ENCODE measurements at places on chromosomes 4 and X.

- DNase-seq, result peak; percentile 19
Measured at GRCh38 chr4:112411781-112412550, 104.0 kb downstream of the NEUROG2 start.

- no peak for DNase-seq
Measured at GRCh38 chr4:164221631-164222030, 532.3 kb upstream of the SMIM31 start.

DNA sequence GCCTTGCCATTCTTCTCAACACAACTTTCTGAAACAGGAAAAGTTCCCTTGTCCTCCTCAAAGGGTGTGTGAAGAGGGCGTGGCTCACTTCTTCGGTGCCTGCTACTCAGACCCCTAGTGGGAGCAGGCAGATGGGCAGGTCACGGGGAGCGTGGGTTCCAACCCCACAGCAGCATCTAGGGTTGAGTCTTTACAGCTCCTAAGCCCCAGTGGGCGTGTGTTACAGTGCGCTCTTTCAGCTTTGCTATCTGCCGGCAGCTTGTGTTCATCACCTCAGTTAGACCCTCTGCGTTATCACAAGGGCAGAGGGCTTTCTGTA lies 57.5 kb upstream of the KLF3 start:
- no peak for DNase-seq

- DNase-seq, result no peak
Measured at GRCh38 chr4:53478671-53479456, 101.4 kb downstream of the FIP1L1 start.

DNA sequence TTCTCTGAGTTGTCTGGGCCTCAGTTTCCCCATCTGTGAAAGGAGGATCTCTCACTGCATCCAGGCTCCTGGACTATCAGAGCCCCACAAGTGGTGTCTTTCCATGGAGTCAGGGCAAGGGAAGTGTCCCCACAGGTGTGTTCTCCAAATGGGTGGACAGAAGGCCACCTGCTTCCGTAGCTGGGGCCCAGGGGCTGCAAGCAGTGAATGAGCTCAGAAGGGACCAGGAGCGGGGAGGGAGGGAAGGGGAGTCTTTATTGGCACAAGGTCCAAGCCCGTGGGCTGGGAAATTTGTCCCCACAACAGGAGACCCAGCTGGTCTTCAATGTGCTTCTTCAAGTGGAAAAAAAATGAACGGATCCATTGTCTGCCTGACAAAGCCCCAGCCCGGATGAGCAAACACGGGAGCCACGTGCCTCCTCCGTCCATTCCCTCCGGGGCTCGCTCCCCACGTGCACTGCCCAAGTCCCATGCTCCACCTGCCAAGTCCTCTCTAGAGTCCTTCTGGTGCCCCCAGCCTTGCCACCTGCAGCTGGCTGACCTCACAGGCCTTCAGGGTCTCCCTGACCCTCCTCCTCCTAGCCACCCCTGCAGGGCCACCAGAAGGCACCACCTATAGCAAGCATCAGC lies 72.0 kb downstream of the JAKMIP1 start:
- no peak for DNase-seq

- no peak for DNase-seq
Measured at GRCh38 chr4:87939978-87940690, 35.4 kb upstream of the SPP1 start.

DNA sequence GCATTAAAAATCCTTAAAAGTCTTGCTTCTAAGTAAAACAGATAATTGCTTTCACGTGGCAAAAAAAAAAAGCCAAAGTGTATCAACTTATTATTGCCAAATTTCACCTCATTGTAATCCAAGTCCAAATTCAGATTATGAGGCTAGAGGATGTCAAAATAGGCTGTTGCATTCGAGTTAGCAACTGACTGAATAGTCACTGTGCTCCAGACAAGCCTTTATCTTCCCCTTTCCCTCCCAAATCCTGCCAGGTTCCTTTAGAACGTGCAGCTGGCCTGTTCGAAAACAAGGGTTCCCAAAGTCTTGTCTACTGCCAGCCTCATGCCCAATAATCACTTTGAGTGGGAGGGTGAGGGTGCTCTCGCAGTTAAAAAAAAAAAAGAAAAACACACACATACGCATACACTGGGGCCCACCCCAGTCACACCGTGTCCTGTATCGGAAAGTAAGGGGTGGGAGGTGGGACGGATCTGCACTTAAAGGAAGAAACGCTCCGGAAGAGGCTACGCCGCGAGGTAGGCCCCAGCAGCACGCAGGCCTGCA lies 603 bp downstream of the MAD2L1 start:
- DNase-seq, result no peak

DNA sequence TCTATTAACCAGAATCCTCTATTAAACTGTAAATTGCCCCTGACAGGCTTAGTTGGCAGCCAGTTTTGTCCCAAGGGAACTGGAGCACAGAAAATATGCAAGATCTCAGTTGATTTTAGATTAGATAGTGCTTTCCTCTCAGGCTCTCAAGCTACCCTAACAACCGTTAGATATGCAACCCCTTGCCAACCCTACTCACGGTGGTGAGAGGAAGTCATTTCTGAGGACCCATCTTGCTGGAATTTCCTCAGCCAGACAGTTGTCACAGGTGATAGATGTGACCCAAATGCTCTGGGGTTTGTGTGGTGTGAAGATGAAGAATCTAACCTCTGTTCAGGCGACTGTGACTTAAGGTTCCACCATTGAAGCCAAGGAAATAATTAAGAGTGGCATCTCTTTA lies 447.1 kb downstream of the MID1IP1 start:
- no peak for DNase-seq

DNA sequence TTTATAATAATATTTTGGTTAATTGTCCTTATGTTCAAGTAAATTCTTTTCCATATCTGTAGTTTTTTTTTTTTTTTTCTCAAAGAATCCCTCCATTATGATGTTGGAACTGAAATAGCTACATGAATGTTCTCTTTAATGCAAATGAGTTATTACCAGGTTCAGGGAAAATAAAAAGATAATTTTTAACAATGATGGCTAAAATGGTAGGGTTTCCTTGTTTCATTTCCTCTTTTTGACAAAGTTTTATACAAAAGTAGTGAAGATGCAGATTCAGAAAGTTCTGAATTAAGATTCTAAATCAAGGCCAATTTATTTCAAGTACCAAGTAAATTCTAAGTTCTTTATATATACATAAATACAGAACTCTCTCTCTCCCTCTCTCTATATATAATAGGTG lies 779.0 kb upstream of the INTU start:
- no peak for DNase-seq

DNA sequence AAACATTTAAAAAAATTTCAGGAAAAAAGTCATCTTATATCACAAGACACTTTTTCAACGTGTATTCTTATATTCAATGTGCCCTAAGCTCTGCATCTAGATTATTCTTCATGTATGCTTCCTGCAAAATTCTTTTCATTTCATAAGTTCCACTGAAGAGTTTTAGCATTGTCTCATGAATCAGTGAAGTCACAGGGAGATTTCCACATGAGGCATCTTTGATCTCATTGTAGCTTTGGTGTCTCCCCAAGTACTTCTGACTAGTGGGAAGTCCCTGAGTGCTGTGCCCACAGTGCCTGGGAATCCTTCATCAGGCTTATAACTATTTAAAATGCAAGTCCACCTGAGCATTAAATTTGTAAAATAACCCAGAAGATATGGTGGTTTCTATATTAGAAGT lies 123.8 kb downstream of the MAD2L1 start:
- DNase-seq, result no peak

- no peak for DNase-seq
Measured at GRCh38 chr4:137576446-137576845, 44.2 kb upstream of the PCDH18 start.

GRCh38 chrX:29348288-29348687 lies 761.0 kb downstream of the IL1RAPL1 start:
- no peak for DNase-seq

DNA sequence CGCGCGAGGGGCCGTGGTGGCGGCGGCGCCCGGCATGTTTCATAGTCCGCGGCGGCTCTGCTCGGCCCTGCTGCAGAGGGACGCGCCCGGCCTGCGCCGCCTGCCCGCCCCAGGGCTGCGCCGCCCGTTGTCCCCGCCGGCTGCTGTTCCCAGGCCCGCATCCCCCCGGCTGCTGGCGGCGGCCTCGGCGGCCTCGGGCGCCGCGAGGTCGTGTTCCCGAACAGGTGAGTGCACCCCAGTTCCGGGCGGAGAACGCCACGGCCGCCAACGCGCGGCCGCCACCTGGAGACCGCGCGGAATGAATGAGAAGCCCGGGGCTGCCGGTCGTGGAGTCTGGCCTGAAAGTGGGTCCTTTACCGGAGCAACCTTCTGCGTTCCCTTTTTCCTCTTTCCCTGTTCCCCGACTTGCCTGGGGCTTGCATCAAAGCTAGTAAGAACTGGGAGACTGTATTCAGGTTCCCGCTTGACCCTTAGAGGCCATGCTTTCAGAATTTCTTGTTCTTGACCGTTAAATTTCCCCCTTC lies 429 bp downstream of the NOCT start:
- no peak for DNase-seq

GRCh38 chr4:37160653-37161052 lies 83.9 kb upstream of the NWD2 start:
- no peak for DNase-seq

DNA sequence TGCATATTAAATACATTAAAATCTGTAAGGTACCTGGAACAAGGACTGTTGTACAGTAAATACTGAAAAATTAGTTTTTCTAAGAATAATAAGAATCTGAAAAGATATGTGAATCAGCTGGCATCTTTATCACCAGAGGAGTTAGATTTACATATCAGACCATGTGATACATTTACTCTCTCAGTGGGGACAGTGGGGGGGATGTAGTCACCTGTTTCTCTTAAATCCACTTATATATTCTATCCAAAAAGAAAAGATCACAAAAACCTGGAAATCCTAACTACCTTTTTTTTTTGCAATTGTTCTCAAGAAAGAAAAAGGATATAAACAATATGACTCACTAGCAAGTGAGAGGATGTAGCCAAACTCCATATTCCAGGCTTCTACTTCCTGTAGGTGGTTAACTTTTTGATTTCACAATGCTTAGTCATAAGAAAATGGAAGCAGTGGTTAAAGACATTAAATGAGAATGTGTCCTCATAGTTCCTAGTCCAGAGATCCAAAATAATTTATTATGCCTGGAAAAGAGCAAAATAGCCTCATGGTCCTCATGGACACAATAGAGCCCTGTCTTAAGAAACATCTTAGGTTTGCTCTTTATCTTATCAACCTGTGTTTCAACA lies 22.5 kb upstream of the MYOZ2 start:
- DNase-seq, result no peak

- DNase-seq, result peak; percentile 13
Measured at GRCh38 chrX:6095469-6095868, 133.2 kb downstream of the NLGN4X start.

DNA sequence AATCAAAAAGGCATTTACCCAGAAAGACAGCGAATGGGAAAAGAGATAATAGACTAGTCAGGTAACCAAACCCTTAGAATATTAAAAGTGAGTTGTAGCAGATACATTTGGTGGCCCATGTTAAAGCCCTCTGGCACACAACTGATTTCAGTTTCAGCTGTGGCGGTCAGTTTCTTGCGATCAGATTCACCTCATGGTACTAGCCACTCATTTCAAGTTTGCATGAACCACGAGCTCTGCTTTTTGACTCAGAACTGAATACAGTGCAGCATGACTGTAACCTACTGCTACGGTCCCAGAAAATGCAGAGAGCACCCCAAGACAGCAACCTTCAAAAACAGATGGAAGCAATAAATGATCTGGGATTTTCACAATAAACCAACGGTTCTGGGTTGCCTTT lies 919.1 kb upstream of the PCDH10 start:
- no peak for DNase-seq

DNA sequence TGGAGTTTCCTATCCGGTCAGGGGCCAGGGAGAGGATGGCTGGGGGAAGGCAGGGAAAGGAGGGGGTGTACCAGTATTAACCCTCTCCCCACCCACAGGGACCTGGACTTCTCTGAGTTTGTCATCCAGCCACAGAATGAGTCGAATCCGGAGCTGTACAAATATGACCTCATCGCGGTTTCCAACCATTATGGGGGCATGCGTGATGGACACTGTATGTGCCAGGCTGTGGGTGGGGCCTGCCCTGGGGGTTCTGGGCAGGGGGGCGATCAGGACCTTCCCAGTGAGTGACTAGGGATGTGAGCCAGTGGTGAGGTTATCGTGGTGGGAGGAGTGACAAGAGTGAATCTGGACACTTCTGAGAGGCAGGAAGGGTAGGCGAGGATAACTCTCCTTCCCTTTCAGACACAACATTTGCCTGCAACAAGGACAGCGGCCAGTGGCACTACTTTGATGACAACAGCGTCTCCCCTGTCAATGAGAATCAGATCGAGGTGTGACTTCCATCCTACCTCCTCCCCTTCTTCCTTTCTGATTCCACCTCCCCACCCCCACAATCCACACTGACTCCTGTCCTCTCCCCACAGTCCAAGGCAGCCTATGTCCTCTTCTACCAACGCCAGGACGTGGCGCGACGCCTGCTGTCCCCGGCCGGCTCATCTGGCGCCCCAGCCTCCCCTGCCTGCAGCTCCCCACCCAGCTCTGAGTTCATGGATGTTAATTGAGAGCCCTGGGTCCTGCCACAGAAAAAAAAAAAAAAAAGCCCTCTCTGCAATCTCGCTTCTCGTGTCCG lies 14.6 kb downstream of the USP11 start:
- no peak for DNase-seq

DNA sequence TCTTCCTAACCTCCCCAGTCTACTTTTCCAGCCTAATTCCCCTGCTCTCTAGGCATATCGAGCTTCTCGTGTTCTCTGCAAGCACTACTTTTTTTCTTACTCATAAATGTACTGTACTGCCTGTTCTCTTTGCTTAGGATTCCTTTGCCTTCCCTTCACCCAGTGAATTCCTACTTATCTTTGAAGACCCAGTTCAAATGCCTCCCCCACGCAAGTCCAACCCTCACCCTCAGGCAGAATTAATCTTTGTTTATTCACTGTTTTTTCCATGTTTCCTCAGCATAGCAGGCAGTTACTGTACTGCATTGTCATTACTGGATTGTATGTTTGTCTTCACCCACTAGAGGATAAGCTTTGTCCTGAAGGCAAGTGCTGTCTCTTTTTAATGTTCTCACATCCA lies 287.7 kb downstream of the BMPR1B start:
- no peak for DNase-seq

GRCh38 chr4:74410272-74410671 lies 34.7 kb upstream of the AREG start:
- no peak for DNase-seq

DNA sequence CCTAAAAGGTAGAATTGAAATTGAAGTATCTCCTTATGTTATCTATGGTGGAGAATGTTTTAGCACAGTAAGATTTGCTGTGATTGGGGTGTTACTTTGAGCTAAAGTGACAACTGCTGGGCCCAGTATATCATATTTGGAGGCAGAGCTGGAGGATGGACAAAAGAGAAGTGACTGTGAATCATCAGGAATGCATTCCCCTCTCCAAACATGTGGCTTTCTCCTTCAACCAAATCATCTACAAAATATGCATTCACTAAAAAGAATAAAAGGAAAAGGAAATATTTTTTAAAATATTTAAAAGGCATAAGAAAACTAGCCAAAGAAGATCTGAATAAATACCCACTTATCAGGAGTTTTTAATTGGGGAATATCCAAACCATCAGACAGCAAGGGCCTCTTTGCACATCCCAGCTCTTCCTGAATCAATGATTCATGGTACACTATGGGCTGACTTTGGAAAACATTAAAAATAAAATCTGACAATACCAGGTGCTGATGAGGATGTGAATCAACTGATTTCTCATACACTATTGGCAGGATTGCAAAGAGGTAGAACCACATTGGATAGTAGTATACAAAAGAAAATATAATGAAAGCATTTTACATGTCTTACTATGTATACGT lies 671.7 kb upstream of the NR3C2 start:
- no peak for DNase-seq

GRCh38 chr4:93433840-93434239 lies 394.7 kb upstream of the ATOH1 start:
- no peak for DNase-seq

GRCh38 chr4:155667222-155667567 lies 547 bp downstream of the GUCY1A1 start:
- peak; percentile 27 for DNase-seq
